ENCODE measurements at places on chromosomes 16 and 17.

- DNase-seq: peak; percentile 88
Measured at GRCh38 chr17:73017658-73018057, 74.8 kb downstream of the SLC39A11 start.

- DNase-seq: no peak
Measured at GRCh38 chr17:74196541-74197317, 6.7 kb upstream of the RPL38 start.

DNA sequence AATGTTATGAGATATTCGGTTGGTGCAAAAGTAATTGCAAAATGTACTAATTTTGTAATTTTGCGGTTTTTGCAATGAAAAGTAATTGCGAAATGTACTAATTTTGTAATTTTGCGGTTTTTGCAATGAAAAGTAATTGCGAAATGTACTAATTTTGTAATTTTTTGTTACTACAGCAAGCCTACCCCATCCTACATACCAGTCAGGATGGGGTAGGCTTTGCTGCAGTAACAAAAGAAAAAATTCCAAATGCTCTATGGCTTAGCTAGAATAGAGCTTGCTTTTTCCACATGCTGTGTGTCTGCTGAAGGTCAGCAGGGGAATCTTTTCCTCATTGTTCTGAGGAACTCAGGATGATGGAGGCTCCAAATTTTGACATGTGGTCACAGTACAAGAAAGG is 83.3 kb upstream of the GPRC5B start:
- no peak for DNase-seq

DNA sequence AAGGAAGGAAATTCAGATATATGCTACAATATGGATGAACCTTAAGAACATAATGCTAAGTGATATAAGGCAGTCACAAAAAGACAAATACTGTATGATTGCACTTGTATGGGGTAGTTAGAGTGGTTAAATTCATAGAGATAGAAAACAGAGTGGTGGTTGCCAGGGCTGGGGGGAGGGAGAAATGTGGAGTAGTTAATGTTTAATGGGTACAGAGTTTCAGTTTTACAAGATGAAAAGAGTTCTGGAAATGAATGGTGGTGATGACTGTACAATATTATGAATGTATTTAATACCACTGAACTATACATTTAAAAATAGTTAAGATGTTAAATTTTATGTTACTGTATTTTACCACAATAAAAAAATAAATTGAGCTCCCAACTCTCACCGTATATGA is 157.9 kb downstream of the TOX3 start:
- DNase-seq: no peak

GRCh38 chr16:89990799-89991198 is 28.5 kb downstream of the DBNDD1 start:
- no peak for DNase-seq

GRCh38 chr17:78722246-78722761 is 59.8 kb downstream of the CYTH1 start:
- no peak for DNase-seq

DNA sequence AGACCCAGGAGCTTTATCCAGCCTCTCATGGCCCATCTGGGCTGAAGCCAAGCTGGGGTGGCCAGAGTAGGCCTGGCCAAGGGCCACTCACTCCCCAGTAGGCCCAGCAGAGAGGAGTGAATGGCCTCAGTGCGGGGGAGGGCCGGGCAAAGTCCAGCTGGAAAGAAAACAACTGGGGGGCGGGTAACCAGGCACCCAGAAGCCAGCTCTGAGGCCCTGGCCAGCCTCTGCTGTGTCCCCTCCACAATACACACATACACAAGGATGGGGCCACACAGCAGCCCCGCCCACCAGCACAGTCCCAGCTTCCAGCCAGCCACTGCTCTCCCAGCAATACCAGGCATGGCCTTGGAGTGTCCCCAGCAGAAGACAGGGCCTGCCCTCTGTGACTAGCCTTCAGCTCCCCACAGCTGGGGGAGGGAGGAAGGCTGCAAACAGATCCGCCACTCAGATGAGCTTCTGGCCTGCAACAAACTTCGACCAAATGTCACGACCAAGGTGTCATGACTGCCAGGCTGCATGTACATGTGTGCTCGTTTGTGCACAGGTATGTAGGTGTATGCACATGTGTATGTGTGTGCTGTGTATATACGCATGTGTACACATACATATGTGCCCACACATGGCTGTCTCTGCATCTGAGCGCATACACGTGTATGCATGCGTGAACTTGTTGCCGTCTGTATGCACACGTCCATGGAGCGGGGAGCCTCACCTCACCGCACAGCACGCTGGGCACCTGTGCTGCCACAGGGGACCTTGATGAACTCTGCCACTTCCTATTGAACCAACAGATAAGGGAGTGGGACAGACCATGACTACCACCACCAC is 5.0 kb downstream of the CARHSP1 start:
- no peak for DNase-seq

- peak; percentile 88 for DNase-seq
Measured at GRCh38 chr17:44095647-44096496, 25.3 kb downstream of the G6PC3 start.

DNA sequence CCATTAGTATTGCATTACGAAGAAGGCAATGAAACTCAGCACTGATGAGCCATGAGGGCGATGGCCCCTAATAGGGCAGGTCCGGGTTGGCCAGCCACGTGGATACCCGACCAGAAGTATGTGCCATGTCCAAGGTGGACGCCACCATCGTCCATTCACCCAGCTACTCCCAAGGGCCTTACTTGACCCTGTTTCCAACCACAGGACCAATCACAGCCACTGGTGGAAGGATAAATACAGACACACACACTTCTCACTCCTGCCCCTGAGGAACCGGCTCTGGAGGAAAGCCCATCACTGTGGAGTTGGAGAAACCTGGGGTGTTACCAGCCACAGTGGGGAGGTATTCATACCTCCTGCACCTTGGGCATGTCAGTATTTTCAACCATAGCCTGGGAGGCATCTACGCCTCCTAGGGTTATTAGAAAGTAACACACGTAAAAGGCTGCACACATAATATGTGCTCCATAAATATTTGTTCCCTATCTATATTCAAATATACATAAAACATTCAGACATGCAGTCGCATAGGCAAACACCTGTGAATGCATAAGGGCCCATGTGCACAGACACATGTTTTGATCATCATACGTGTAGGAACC is 5.4 kb upstream of the ITGA3 start:
- DNase-seq: no peak

GRCh38 chr16:72898216-72898825 is 149.6 kb downstream of the ZFHX3 start:
- no peak for DNase-seq

GRCh38 chr17:1562176-1562643 is 382 bp downstream of the PITPNA start:
- DNase-seq: peak; percentile 16

GRCh38 chr17:82019690-82020571 is 2.7 kb downstream of the CENPX start:
- no peak for DNase-seq

GRCh38 chr17:13337864-13338371 is 263.8 kb downstream of the HS3ST3A1 start:
- peak; percentile 51 for DNase-seq

GRCh38 chr16:85853547-85854545 is 45.1 kb upstream of the IRF8 start:
- no peak for DNase-seq

GRCh38 chr16:14438256-14438655 is 191.8 kb downstream of the PARN start:
- DNase-seq: no peak

- DNase-seq: no peak
Measured at GRCh38 chr17:77830816-77831473, 127.6 kb upstream of the TNRC6C start.

- no peak for DNase-seq
Measured at GRCh38 chr17:5399767-5400166, 19.7 kb downstream of the NUP88 start.

DNA sequence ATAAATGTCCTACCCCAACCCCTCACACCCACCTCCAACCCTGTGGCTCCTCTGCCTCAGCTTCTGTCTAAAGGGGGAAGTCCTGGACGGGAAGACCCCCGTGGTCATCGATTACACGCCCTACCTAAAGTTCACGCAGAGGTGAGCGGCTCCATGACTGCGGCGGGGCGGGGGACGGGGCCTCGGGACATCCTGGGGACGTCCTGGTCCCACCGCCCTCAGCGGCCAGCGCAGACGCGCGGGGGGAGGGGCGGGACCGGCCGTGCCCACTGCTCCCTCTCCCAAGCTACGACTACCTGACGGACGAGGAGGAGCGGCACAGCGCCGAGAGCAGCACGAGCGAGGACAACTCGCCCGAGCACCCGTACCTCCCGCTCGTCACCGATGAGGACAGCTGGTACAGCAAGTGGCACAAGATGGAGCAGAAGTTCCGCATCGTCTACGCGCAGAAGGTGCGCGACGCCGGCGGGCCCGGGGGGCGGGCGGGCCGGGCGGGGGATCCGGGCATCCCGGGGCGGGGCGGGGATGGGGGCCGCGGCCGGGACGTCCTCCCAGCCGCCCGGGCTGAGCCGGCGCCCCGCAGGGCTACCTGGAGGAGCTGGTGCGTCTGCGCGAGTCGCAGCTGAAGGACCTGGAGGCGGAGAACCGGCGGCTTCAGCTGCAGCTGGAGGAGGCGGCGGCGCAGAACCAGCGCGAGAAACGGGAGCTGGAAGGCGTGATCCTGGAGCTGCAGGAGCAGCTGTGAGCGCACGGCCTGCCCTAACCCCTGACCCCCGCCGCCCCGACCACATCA is 6.7 kb downstream of the RUNDC3A start:
- DNase-seq: no peak

DNA sequence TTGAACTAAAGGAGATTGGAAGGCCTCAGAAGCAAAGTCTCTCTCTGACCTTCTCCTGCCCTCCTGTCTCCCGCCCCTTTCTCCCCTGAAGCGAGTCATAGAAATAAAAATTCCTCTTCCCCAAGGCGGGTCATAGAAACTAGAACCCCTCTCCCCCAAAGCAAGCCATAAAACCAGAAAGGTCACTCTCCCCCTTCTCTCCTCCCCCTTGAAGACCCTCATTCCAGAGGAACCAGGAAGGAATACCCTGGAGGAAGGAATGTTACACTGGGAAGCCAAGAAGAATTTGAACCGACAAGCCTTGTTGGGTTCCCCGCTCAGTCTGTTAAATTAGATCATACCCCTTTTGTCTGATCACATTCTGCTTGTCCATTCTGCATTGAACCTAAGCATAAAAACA is 2.7 kb upstream of the GJC1 start:
- no peak for DNase-seq

DNA sequence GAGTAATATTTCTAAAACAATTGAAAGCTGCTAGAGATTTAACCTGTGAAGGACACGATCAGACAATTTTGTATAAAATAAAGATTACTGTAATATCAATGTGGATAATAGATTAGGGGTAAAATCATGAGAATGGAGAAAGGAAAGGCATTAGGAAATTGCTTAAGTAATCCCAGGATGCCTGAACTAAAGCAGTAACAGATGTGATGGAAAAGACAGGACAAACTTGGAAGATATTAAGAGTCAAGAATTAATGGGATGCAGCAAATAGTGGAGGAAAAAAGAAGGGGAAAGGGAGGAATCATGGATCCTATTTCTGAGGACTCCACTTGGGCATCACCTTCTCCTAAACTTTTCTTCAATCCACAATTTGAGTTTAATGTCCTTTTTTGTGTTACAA is 437.1 kb upstream of the PMFBP1 start:
- no peak for DNase-seq

DNA sequence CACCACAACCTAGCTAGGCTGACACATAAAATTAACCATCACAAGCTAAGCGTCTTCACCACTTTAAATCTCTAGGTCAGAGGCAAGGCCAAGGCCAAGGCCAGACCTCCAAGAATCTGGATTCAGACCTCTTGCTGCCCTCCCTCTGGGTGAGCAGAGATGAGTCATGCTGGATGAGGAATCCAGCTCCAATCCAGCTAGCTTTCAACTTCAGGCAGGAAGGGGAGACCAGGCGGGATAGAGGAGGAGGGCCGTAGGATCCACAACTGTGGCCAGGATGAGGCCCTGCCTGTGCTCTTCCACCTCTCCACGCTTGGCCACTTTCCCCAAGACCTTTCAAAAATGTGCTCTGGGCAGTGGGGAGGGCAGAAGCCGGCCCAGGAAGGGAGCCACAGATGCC is 14.7 kb downstream of the LRRC75A start:
- peak; percentile 77 for DNase-seq

GRCh38 chr17:67016039-67016762 is 28.2 kb upstream of the CACNG1 start:
- no peak for DNase-seq

- DNase-seq: no peak
Measured at GRCh38 chr16:14487579-14487978, 142.5 kb downstream of the PARN start.

GRCh38 chr17:73394512-73395450 is 83.0 kb upstream of the CDC42EP4 start:
- no peak for DNase-seq

- DNase-seq: no peak
Measured at GRCh38 chr16:70728150-70728549, 42.3 kb upstream of the MTSS2 start.

- no peak for DNase-seq
Measured at GRCh38 chr16:16050106-16050505, 100.7 kb downstream of the ABCC1 start.

DNA sequence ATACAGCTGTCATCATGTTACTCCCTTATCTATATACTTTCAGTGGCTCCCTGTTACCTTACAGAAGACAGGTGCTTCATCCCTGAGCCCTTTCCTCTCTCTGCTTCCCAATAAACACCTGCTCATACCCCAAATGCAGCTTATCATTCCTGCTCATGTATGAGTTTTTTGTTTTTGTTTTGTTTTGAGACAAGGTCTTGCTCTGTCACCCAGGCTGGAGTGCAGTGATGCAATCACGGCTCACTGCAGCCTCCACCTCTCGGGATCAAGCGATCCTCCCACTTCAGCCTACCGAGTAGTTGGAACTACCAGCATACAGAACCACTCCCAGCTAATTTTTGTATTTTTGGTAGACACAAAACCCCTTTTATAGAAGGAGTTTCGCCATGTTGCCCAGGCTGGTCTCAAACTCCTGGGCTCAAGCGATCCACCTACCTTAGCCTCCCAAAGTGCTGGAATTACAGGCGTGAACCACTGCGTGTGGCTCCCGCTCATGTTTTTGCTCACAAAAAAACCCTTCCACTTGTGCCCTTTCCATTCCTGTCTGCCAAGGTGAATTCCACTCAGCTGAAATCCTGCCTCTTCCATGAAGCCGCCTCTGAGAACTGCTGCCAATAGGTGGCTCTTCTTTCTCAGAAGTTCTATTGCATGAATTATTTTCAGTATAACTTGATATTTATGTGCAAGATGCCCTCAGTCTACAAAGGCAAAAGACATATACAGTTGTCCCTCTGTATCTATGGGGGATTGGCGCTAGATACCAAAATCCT is 7.9 kb upstream of the RNF157 start:
- no peak for DNase-seq

Measured in HFFc6 (cell line).